ENCODE measurements at places on chromosomes 6 and 20. TPM values are rescaled to one million over a fixed set of nuclear protein-coding genes. Genes with fewer than 3 reads are reported as not detected.

C6orf52 gene
- not detected for total RNA-seq

GNAS-AS1 gene
- 0.48 TPM for total RNA-seq

GRCh38 chr6:89205819-89206218 is 11.3 kb downstream of the GABRR1 start:
- no peak for DNase-seq

DNA sequence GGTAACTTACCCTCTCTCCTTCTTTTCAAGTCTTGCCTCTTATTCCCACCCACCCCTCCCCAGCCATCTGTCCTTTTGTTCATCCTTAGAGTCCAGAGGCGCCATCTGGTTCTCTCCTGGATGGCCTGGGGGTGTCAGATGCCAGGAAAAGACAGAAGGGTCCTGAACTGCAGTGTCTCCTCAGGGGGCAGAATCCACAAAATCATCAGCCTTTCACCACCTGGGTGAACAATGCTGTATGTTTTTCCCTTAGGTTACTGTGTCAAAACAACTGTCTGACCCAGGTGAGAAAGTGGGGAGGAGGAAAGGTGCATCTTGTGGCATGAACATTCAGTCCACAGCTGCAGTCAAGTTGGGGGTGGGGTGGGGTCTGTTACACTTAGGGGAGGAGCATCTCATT is 47.9 kb upstream of the FYN start:
- DNase-seq: no peak

DNA sequence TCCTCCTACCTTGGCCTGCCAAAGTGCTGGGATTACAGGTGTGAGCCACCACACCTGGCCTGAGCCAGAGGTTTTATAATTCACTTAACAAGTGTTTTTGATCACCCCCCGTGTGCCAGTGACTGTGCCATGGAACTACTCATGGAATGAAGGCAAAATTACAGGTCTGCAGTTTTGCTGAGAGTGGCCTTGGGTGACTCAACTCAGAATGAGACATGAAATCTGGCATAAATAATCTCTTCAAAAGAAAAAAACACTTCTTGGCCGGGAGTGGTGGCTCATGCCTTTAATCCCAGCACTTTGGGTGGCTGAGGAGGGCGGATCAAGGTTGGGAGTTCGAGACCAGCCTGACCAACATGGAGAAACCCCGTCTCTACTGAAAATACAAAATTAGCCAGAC is 166.9 kb upstream of the SALL4 start:
- no peak for DNase-seq
